ENCODE measurements at places on chromosomes 11 and 22.

DNA sequence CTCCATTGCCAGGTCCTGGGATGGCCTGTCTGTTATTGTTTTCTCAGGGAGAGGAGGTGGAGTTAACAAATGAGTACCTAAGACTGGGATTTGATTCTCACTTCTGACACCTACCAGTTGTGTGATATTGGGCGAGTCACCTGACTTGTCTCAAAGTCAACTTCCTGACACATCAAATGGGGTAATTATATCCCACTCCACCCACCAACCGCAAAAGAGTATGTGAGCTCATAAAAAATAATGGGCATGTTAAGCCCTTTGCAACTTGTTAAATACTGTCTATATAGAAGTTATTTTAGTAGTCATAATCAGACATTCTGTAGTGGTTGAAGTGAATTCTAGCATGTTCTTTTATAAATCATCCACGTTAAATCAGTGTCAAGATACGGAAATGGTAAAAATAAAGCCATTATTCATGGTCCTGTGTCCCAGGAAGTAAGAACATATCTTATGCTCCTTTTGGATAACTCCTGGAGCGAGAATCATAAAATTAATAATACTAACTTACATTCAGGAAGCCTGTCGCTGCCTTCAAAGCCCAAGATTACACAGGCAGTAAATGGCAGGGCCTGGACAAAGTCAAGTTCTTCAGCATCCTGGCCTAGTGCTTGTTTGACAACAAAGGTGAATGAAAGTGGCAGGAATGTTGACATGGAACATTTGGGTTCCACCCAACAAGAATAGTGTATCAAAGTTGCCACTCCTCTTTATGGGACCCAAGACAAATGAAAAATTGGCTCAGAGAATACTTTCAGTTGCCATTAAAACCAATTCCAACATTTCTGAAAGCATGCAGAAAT is 54.3 kb downstream of the SYTL2 start:
- no peak for DNase-seq

DNA sequence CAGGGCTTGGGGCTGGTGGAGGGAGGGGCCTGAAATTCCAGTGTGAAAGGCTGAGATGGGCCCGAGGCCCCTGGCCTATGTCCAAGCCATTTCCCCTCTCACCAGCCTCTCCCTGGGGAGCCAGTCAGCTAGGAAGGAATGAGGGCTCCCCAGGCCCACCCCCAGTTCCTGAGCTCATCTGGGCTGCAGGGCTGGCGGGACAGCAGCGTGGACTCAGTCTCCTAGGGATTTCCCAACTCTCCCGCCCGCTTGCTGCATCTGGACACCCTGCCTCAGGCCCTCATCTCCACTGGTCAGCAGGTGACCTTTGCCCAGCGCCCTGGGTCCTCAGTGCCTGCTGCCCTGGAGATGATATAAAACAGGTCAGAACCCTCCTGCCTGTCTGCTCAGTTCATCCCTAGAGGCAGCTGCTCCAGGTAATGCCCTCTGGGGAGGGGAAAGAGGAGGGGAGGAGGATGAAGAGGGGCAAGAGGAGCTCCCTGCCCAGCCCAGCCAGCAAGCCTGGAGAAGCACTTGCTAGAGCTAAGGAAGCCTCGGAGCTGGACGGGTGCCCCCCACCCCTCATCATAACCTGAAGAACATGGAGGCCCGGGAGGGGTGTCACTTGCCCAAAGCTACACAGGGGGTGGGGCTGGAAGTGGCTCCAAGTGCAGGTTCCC is at the start of gene APOC3:
APOC3 (plus strand) TSS at position 383 of the 659 bp plus-strand sequence. CDS start 676 bp downstream, outside the sequence.
- no peak for DNase-seq

DNA sequence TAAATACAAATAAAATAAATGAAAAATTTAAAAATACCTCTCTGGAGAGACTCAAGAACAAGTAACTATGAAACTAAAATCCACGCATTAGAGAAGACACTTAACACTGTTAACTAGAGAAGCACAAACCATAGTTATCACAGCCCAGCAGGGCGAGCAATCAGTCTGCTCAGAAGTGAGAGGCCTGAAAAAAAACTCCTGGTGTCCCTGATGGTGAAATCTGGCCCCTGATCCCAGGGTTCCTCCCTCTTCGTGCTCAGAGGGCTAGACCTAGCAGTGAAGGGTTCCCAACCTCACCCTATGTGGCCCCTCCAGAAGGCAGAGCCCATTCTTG is 49.7 kb upstream of the VPREB1 start:
- DNase-seq, result no peak

DNA sequence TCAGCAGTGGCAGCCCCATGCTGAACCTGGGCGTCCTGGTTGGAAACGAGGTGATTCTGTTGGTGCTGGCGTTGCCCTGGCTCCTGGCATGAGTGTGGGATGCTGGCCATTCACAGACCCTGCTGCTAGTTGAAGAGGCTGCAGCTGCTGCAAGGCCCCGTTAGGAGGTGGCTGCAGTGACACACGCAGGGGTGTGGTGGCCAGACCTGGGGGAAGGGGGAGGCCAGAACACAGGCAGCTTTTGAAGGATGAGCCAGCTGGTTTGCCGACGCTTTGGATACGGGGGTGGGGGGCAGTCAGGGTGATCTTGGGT is 77.2 kb downstream of the MORC2 start:
- DNase-seq, result no peak

DNA sequence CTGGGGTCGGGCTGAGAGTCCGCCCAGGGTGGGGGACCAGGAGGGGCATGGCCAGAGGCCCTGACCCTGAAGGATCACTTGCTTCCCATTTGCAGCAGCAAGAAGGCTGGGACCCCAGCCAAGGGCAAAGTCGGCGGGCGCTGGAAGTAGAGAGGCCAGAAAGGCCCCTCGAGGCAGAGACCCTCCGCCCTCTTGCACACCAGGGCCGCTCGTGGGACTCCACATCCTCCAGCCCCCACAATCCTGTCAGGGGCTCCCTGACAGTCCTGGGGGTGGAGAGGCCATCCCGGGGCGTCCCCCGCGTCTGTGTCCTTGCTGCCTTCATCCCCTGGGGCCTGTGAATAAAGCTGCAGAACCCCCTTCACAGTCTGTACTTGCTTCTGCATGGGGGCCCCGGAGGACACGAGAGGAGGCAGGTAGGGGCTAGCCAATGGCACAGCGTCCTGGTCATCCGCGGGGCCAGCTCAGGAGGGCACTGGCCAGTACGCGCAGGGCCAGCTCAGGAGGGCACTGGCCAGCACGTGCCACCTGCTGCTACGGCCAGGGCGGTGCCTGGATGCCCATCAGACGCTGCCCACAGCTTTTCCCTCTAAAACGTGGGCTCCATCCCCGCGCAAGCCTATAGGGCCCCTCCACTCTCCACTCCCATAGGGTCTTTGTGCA is 8.7 kb upstream of the MRPL23 start:
- DNase-seq, result no peak

DNA sequence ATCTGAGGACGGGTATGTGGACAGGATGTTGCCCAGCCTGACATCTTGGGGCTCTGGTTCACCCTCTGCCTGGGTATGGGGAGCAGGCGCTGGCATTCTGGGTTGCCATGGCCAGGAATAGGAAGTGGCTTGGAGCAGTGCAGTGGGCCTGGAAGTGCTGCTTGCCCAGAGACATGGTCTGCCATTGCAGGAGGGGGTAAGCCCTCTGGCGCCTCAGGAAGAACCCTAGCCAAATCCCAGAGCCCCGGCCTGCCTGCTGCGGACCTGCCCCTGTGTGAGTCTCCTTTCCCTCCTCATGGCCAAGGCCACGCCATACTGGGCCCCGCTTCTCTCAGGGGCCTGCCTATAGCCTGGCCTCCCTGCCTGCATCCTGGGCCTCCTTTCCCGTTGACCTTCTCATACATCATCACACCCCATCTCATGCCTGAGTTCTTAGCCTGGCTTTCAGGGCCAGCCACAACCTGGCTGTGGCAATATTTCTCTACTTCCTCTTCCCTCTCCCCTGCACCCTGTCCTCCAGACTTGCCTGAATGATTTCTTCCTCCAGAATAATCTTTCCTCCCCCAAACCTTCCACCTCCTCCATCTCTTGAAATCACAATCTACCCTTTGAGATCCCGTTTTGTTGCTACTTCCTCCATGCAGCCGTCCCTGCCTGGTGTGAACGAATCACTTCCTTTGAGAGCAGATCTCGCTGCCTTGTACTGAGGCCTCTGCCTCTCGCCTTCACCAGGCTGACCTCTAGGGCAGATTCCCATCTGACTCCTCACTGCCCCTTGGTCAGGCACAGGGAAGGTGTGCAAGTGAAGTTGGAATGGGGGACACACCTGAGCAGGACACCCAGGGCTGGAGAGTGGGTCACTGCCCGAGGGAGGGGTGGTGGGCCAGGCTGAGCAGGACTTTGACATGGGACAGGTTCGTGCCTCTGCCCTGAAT is 5.2 kb downstream of the CAPN5 start:
- DNase-seq, result no peak

- DNase-seq, result no peak
These were observed 42.5 kb downstream of the CD82 start for GRCh38 chr11:44607987-44608386.

GRCh38 chr11:69521457-69521856 is 40.0 kb downstream of the LINC01488 start:
- no peak for DNase-seq

- DNase-seq, result no peak
These were observed 71.7 kb upstream of the FAR1 start for GRCh38 chr11:13596611-13597326.

- no peak for DNase-seq
These were observed 20.7 kb upstream of the CDC42EP2 start for GRCh38 chr11:65293909-65294381.

DNA sequence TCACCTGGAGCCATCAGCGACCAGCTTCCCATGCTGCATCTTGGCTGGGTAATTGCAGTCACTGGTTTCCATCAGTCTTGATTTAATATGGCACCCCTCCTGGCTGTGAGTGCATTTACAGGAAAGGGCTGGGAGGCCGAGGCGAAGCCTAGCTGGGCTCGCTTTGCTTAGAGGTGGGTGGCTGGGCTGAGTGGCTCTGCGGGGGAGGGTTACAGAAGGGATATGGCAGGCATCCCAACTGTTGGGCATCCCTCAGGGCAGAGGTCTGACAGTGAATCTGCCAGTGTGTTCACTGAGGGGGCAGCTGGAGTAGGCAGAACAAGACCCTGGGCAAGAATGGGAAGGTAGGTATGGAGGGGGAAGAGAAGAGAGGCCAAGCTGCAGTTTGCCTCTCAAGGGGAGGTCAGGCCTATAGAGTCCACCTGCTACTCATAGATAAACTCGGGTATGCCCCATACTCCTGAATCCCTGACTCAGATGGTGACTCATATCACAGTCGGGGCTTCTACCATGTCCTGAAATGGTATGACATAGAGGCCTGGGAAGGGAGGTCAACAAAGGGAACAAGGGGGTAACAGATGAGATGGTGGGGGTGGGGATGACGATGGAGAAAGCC is 77.5 kb upstream of the PHOX2A start:
- no peak for DNase-seq

GRCh38 chr11:47591764-47592163 is 2.4 kb downstream of the C1QTNF4 start:
- no peak for DNase-seq

GRCh38 chr22:24952837-24953383 is 394 bp downstream of the KIAA1671 start:
- DNase-seq, result no peak
